NCI-H510A treated with DMSO at 0.1 percent for 48 hours (cell line): ENCODE measurements at places on chromosomes 4 and X.

DNA sequence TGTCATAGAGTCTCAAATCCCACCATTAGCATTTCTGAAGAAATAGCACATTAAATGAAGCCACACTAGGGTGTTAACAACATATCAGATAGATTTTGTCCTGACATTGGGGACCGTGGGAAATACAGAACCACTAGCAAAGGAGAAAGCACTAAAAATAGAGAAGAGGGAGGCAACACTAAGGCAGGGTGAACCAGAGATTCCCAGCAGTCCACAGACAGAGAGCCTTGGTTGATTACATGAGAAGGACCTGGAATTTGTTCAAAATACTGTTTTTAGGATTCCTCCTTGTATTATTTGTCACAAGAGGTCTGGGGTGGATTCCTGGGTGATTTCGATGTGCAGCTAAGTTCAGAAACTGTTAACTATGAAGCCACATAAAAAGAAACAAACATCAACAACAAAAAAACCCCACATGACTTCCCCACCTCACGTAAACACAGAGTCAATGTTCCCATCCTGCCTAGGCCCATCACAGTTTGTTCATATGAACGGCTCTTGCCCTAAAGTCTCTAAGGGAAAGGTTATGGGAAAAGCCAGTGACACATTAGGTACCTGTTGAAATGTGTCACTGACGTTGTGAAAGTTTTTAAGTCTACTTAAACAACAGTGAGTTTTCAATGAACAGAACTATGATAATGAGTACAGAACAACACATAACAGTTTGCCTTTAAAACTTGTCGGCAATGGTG lies 23.6 kb upstream of the GRSF1 start:
- DNase-seq: no peak

- no peak for DNase-seq
Observed at GRCh38 chrX:11666164-11666563, 444 bp upstream of the ARHGAP6 start.

DNA sequence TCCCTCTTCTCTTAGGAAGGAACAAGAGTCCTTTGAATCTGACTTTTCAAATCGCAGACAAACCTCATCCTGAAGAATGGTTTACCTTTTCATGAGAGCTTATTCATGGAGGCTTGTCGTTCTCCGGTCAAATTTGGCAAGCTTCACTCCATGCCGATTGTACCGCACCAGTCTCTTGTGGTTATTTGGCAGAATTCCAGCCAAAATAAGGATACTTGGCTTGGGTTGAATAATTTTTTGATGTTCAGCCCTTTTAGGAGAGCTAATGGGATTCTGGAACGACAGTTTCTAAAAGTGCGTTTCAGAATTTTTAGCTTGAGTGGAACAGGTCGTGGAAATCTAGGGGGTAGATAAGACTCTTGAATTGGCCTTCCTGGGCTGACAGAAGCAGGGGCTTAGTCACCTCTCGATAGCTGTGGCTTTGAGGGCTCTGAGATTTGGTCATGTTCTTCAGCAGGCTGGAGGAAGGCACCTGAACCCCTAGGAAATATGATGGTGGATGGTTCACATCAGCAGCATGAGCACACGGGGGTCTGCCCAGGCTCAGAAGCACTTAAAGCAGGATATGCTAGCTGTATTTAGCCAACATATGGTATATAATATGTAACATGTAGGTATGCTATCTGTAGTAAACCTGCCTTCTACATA lies 1.5 kb downstream of the KLHL2 start:
- DNase-seq: no peak

- DNase-seq: no peak
Observed at GRCh38 chrX:69117876-69118526, 47.3 kb downstream of the PJA1 start.

DNA sequence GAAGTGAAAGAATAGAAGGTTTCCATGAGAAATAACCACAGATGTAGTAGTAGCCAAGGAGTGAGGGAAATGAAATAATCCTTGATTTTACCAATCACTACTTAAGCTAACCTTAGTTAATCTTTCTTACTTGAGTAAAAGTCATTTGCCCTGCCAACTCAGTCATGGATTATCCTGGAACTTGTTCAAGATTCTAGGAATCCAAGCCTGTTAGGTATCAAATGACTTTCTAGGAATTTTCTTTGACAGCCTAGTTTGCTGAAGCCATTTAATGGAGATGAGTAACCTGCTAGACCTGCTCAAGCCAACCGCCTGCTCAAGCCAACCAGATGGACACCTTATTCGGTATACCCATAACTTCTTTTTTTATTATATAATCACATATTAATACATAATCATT lies 180.5 kb downstream of the KLHL13 start:
- DNase-seq: no peak
